ENCODE measurements at places on chromosomes 2 and 18.

- no peak for DNase-seq
Measured at GRCh38 chr2:49961346-49961745, 807.0 kb upstream of the FSHR start.

DNA sequence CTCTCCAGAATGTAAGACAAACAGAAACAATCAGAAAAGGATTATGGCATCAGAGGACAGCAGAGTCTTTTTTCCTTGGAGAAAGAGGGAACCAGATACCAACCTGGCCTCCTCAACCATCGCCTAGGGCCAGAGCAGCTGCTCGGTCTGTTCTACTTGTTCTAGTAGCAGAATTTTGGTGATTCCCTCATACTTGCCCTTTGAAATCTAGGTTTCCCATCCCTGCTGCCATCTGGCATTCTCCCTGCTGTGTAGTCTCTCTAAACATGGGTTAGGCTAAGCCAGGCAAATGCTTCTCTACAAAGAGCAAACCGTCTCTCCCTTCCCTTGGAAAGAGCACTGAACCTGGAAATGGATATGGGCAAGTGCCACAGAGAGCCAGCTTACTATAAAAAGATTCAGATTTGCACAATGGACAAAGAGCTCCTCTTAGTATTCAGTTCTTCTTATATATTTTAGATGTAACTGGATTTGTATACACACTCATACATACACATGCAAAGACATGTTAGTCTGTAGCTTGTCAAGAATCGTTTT, 208.6 kb upstream of the ST6GAL2 start:
- no peak for DNase-seq

DNA sequence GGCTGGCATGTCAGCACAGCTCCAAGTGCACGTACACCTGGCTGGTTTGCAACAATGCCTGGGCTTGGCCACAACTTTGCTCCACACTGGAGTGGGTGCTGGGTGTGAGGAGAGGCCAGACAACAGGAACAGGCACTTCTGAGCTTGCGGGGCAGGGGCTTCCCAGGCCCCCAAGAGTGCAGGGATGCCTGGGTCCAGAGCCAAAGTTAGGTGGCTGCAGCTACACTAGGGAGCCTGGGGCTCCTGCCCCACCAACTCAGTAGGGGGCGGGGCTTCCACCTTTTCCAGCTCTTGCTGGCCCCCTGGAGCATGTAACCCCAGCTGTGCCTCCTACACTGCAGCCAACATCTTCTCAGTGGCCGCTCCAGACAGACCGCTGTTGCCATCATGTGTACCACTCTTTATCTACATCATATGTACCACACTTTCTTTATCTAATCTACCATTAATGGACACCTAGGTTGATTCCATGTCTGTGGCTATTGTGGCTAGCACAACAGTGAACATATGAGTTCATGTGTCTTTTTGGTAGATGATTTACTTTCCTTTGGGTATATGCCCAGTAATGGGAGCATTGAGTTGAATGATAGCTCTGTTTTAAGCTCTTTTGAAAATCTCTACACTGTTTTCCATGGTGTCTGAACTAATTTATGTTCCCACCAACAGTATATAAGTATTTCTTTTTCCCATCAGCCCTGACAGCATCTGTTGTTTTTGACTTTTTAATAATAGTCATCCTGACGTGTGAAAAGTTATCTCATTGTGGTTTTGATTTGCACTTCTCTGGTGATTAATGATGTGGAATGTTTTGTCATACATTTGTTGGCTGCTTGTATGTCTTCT, 87.9 kb downstream of the ZNF804A start:
- no peak for DNase-seq

DNA sequence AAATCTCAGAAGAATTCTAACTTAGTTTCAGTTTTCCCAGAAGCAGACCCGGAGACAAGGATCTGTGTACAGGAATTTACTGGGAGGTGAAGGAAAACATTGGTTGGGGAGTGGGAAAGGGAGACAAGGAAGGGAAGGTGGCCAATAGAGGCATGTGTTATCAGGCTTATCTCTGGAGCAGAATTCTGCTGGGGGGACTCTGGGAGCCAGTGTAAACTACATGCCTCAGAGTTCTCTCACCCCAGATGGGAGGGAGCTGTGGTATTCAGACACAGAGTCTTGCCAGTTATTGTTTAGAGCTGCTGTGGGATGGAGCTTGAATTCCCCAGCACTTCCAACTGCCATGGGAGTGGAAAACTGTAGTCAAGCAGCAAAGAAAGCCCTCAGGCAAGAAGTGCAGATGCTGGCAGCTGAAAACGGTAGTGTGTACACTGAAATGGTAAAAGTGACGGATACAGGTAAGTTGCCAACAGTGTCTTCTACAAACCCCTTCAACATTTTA, 19.0 kb downstream of the DNPEP start:
- peak; percentile 38 for DNase-seq

- no peak for DNase-seq
Measured at GRCh38 chr2:106195456-106195855, 1.4 kb upstream of the UXS1 start.

GRCh38 chr2:173053043-173053699, 22.5 kb upstream of the MAP3K20 start:
- DNase-seq: no peak

DNA sequence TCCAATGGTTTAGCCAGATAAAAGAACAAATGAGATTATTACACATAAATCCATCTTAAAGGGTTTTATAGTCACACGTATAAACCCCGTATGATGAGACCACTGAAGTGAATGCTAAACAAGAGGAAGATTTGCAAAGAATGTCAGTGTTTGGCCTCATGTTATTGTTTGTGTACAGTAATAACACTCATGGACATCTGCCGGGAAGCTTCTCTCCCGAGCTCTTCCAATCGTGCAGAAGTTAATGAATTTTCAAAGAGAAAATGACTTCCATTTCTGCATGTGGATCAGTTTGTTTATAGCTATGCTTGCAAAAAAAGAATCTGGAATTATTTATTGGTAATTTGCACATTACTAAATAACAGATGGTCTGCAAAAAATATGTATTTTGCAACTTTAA, 88.5 kb upstream of the APCDD1 start:
- DNase-seq: no peak

DNA sequence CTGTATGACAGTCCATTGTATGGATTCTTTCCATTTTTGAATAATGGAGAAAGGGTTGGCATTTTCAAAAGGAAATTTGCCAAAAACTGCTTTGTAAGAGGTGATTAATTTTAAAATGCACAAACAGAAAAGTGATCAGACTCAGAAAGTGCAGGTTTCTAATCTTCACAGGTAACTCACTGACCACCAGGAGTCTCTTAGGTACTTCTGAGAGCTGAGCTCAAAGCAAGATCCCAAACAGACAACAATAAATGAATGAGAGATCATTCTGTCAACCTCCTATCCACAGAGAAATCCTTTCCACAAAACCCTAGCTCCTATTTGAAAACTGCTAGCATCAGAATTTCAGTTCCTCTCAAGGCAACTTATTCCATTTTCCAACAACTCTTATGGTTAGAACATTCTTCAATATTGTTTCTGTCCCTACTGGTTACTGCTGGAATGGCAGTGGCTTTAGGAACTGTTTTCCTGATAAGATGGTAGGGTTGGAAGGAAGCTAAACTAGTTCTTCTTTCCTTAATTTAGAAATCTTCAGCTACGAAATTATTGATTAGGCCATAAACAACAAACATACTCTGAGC, 20.6 kb upstream of the HAAO start:
- DNase-seq: peak; percentile 55

GRCh38 chr2:232363784-232364615, 14.6 kb upstream of the ALPP start:
- DNase-seq: no peak

DNA sequence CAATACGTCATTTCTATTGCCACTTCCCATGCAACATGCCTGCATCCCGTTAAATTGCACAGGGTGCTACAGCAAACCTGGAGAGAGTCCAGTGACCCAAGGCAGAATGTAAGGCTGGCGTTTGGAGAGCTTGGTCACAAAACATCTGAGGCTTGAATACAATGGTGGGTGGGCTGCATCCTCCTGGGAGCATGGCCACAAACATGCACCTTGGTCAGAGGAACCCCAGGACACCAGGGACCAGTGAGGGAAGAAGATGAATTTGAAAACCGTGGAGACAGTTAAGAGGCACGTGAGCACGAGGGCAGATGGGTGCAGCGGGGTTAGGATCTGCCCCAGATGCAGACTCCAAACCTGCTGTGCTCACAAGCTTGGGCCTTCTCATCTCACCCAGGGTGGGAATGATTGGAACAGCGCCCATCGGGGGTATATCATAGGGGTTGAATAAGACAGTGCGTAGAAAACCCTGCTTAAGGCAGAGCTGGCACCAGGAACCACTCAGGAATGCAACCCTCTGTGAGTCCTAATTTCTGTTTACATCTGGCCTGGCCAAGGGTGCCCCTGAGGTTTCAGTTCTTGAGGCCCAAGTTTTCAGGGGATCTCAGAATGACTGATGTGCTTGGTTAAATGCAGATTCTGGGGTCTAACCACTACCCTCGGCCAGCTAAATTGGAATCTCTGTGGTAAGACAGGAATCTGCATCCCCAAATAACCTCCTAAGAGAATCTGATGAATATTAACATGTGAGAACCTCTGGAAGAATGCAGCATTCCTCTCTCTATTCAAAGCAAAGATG, 97.2 kb downstream of the ARL4C start:
- no peak for DNase-seq

DNA sequence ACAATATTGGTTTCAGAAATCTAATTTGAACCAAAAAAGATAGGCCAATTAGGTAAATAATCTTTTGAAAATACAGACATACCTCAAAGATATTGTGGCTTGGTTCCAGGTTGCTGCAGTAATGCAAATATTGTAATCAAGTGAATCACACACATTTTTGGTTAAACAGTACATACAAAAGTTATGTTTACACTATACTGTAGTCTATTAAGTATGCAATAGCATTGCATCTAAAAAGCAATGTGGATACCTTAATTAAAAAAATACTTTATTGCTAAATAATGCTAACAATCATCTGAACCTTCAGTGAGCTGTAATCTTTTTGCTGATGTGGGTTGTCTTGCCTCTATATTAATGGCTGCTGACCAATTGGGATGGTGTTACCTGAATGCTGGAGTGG, 67.3 kb downstream of the KYNU start:
- no peak for DNase-seq

GRCh38 chr2:186917866-186918265, 68.9 kb upstream of the ZSWIM2 start:
- DNase-seq: no peak

GRCh38 chr2:9261231-9261883, 54.7 kb downstream of the ASAP2 start:
- no peak for DNase-seq

GRCh38 chr18:30432349-30432748, 610.2 kb downstream of the DSC3 start:
- DNase-seq: no peak

GRCh38 chr2:94995553-94996304, 29.8 kb upstream of the MAL start:
- DNase-seq: no peak

GRCh38 chr2:198178766-198179165, 374.4 kb downstream of the PLCL1 start:
- no peak for DNase-seq

- peak; percentile 12 for DNase-seq
Measured at GRCh38 chr2:180873219-180873618, 107.2 kb upstream of the UBE2E3 start.

DNA sequence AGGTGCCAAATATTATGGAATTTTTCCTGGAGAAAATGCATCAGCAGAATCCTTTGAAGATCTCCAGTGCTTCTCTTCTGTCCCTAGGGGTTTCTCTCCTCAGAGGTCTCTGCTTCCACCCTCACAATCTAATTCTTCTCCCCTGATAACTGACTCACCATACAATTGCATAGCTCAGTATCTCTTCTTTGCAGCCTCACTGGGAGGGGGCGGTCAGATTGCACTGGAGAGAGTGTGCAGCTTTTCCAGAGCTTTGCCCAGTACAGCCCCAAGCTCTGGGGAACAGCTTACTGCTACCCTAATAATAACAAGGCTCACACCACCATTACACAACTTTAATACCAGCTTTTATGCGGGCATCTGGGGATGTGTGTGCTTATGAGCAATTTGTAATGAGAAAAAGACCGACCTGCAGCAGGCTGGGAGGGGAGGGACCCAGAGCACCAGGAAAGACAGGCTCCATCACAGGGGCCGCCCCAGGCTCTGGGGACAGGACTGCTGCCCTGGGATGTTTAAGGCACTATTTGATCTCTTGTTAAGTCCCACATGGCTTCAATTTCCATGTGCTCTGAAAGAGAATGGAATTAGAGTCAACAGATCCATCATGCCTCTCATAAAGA, 276.6 kb upstream of the SIX2 start:
- DNase-seq: no peak

DNA sequence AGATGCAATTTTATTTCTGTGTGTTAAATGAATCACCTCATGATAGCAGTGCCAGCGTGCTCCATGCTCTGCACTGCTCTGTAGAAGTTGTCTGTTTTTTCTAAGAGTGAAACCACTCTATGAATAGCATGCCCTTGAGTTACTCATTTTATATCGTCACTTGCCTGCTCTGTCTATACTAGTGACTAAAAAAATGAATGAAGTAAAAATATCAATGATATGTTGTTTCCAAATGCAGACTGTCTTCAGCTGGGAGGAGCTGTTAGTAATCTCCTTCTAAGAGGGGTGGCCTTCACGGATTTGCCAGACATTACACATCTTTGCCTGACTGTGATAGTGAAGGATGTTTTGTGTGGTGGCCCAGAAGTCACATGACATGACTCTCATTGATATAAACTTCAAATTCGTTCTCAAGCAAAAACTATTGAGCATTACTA, 852.1 kb downstream of the CNTNAP5 start:
- no peak for DNase-seq

- DNase-seq: no peak
Measured at GRCh38 chr2:127424598-127425520, 6.6 kb downstream of the PROC start.

GRCh38 chr2:129233751-129234406, 745.6 kb upstream of the RAB6C start:
- DNase-seq: no peak

DNA sequence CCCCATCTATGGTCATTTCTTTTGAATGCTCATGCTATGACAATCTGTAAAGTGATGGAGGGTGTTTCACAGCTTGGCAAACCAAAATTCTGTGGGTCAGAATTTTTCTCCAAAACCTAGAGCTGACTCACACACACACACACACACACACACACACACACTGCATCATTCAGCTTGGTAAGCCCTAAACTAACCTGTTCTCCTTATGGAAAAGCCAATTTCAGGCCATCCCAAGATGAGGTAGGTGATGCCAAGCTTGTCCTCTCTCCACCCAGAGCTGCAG, 45.0 kb upstream of the NRP2 start:
- no peak for DNase-seq
